ENCODE measurements at places on chromosomes 7 and 10. TPM values are rescaled to one million over a fixed set of nuclear protein-coding genes. Genes with fewer than 3 reads are reported as not detected.

GRCh38 chr7:45367026-45367425, 207.1 kb upstream of the ADCY1 start:
- no peak overlapping the region for H3K27ac ChIP-seq
- no peak for DNase-seq
- no peak overlapping the region for H3K4me3 ChIP-seq

DNA sequence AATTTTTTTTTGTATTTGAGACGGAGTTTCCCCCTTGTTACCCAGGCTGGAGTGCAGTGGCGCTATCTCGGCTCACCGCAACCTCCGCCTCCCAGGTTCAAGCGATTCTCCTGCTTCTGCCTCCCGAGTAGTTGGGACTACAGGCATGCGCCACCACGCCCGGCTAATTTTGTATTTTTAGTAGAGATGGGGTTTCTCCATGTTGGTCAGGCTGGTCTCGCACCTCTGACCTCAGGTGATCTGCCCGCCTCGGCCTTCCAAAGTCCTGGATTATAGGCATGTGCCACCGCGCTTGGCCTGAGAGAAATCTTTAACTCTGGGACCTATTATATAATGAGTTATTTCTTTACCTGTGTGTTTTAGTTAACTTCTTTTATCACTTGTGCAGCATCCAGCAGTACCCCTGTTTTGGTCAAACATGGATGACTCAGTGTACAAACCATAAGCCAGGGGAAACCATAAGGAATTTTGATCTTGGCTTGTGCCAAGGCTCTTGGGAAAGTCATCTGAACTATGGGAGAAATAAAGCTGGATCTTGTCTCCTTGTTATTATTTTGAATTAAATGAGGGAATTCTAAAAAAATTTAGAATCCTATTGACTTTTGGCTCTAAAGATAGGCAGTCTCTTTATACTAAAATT, 23.6 kb upstream of the ZRANB1 start:
- H3K4me1 ChIP-seq: peaks cover 43% of the 10 kb centered on the region
- H3K4me3 ChIP-seq: peak overlapping the region; percentile 80
- H3K36me3 ChIP-seq: peaks cover 8% of the 10 kb centered on the region
- peak overlapping the region; percentile 94 for H3K27ac ChIP-seq
- DNase-seq: no peak

DNA sequence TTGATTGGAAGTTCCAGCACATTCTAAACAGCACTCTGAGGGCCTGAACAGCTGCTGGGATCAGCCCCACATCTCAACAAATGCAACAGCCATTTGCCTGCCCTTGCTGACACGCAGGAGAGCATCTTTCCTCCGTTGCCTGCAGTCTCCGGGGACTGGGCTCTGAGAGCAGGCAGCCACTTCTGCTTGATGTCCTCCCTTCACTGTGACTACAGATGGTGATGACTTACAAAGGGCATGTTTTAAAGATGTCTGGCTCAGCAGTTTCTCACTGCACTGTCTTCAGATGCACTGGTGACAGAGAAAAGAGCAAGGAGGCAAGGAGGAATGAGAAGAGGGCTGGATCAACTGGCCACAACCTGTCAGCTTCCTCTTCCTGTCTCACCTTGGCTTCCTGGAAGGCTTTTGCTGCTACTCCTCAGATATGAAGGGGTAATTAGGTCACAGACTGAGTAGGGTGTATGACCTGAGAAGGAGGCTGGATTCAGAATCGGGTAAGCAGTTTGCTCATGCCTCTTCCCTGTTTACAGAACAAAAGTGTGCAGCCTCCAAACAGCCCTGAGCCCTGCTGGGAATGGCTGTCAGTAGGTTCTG, 143.5 kb upstream of the GHITM start:
- no peaks in the 10 kb centered on the region for H3K4me1 ChIP-seq
- no peak for DNase-seq
- H3K4me3 ChIP-seq: no peak overlapping the region
- H3K27ac ChIP-seq: no peak overlapping the region
- no peaks in the 10 kb centered on the region for H3K27me3 ChIP-seq

DNA sequence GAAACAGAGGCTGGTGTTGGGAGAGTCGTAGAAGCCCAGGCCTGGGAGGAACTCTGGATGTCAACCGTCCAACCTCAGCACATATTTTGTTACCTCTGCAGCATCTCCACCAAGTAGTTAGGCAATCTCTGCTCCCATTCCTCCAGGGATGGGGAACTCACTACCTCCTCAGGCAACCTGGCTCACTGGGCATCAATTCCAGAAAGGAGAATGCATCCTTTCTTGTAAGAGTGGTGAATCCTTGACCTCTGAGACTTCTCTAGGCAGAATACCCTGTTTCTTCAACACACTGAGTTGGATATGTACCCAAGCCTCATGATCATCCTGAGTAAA, 136.7 kb upstream of the ZMIZ1 start:
- no peaks in the 10 kb centered on the region for H3K36me3 ChIP-seq
- peak overlapping the region; percentile 62 for H3K27ac ChIP-seq

DNA sequence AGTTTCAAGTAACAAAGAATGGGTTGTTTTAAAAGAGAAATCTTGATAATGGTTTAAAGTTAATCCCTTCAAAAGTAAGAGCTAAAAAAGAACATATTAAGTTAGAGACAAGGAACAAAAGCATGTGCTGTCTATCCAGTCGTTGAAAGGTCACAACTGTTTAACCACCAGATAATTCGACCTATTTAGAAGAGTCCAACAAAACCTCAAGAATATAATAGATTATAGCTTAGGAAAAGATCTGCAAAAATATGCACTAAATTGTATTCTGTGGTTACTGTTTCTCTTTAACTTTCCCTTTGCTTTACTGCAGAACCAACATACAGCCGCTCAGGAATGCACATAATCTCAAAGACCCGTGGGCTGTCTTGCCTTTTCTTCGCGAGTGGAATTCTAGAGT, 74.9 kb downstream of the PCGF5 start:
- peaks cover 4% of the 10 kb centered on the region for H3K27me3 ChIP-seq
- H3K4me1 ChIP-seq: no peaks in the 10 kb centered on the region
- no peaks in the 10 kb centered on the region for H3K36me3 ChIP-seq
- no peak overlapping the region for H3K4me3 ChIP-seq
- DNase-seq: no peak
- H3K27ac ChIP-seq: no peak overlapping the region

- peaks cover 9% of the 10 kb centered on the region for H3K27me3 ChIP-seq
- no peak overlapping the region for H3K4me3 ChIP-seq
- no peak overlapping the region for H3K27ac ChIP-seq
- no peak for DNase-seq
- no peaks in the 10 kb centered on the region for H3K36me3 ChIP-seq
Observed at GRCh38 chr7:22351329-22351692, 5.6 kb downstream of the RAPGEF5 start.

GRCh38 chr10:2927958-2928840, 139.1 kb upstream of the PFKP start:
- no peaks in the 10 kb centered on the region for H3K36me3 ChIP-seq
- peaks cover 27% of the 10 kb centered on the region for H3K27me3 ChIP-seq
- DNase-seq: peak; percentile 66
- no peaks in the 10 kb centered on the region for H3K4me1 ChIP-seq
- no peak overlapping the region for H3K4me3 ChIP-seq

- no peaks in the 10 kb centered on the region for H3K4me1 ChIP-seq
- DNase-seq: no peak
- peak overlapping the region; percentile 74 for H3K27ac ChIP-seq
- H3K36me3 ChIP-seq: no peaks in the 10 kb centered on the region
- H3K4me3 ChIP-seq: no peak overlapping the region
Observed at GRCh38 chr7:57344957-57345356, 105.0 kb upstream of the ZNF716 start.

- no peaks in the 10 kb centered on the region for H3K4me1 ChIP-seq
- no peak overlapping the region for H3K27ac ChIP-seq
- H3K4me3 ChIP-seq: no peak overlapping the region
- peaks cover 11% of the 10 kb centered on the region for H3K27me3 ChIP-seq
Observed at GRCh38 chr7:156156734-156157408, 344.6 kb upstream of the SHH start.

DNA sequence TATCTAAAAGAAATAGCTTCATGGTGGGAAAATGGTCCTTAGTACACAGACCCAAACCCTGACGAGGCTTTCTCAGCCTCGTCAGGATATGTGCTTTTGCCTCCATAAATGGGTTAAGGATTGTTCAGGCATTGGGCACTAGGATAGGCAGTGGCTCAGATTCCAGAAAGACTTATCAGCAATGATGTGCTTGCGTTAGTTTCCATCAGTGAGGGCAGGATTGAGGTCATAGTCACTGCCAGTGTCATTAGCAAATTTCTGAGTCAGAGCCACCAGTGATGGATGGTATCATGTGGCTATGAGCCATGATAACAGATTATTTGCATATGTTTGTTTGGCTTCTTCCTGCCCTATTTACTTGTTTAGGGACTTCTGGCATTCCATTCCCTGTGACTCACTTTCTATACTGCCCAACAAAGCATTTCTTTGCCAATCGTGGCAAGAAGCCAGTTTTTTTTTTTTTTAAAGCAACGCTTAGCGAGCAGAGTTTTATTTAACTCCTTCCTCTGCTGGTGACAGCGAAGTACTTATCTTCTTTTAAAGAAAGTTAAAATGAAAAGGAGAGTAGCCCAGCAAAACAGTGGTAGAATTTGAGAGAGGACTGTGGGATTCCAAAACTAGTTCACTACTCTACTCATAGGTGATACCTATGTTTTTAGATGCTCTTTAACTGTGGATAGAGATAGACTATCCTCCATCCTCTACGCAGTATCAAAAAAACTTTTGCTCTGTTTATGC, 44.4 kb downstream of the MYPN start:
- H3K27ac ChIP-seq: peak overlapping the region; percentile 92
- peak overlapping the region; percentile 5 for H3K4me3 ChIP-seq
- peaks cover 25% of the 10 kb centered on the region for H3K4me1 ChIP-seq
- peaks cover 13% of the 10 kb centered on the region for H3K36me3 ChIP-seq
- H3K27me3 ChIP-seq: no peaks in the 10 kb centered on the region
- no peak for DNase-seq

- H3K27me3 ChIP-seq: no peaks in the 10 kb centered on the region
- H3K4me1 ChIP-seq: no peaks in the 10 kb centered on the region
- no peak for DNase-seq
- H3K36me3 ChIP-seq: no peaks in the 10 kb centered on the region
Observed at GRCh38 chr10:99859585-99859984, 77.1 kb downstream of the ABCC2 start.

DNA sequence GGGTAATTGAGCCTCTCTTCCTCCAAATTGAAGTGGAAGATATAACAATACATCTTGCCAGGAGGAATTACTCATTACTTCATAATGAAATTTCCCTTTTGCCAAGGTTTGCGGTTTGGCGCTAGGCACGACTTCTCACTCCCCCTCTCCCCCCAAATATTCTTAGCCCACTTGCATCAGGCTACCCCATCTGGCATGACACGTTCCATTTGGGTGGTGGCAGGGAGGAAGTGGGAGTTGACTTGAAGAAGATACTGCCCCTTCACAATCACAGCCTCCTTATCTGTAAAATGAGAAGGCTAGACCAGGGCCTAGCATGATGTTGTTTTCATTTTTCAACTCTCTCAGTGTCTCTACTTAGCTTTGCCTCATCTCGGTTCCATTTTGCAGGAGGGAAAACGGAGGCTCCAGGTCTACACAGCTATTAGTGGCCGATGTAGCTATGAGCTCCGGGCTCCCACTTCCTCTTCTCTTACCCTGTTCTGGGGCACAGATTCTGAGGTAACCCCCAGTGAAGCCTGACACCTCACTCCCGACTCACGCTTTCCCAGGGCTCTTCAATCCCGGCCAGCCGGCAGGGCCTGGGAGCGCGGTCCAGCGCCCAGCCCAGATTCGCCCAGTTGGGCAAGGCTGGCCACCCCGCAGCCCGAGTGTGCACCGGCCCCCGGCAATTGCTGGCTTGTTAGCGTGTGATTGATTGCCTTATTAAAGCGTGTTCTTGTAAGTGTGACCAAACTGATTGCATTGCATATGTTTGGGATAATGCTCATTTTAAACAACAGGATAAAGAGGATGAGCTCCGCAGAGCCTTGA, 6.5 kb downstream of the EVX1 start:
- no peaks in the 10 kb centered on the region for H3K36me3 ChIP-seq
- no peaks in the 10 kb centered on the region for H3K4me1 ChIP-seq
- peaks cover 75% of the 10 kb centered on the region for H3K27me3 ChIP-seq

- H3K27ac ChIP-seq: peak overlapping the region; percentile 32
- H3K36me3 ChIP-seq: peaks cover 8% of the 10 kb centered on the region
- H3K27me3 ChIP-seq: no peaks in the 10 kb centered on the region
- DNase-seq: no peak
- peaks cover 11% of the 10 kb centered on the region for H3K4me1 ChIP-seq
Observed at GRCh38 chr7:92058899-92059298, 75.4 kb downstream of the CYP51A1 start.

- H3K27me3 ChIP-seq: no peaks in the 10 kb centered on the region
- H3K4me3 ChIP-seq: no peak overlapping the region
Observed at GRCh38 chr10:59878289-59878688, 28.1 kb downstream of the CCDC6 start.

DNA sequence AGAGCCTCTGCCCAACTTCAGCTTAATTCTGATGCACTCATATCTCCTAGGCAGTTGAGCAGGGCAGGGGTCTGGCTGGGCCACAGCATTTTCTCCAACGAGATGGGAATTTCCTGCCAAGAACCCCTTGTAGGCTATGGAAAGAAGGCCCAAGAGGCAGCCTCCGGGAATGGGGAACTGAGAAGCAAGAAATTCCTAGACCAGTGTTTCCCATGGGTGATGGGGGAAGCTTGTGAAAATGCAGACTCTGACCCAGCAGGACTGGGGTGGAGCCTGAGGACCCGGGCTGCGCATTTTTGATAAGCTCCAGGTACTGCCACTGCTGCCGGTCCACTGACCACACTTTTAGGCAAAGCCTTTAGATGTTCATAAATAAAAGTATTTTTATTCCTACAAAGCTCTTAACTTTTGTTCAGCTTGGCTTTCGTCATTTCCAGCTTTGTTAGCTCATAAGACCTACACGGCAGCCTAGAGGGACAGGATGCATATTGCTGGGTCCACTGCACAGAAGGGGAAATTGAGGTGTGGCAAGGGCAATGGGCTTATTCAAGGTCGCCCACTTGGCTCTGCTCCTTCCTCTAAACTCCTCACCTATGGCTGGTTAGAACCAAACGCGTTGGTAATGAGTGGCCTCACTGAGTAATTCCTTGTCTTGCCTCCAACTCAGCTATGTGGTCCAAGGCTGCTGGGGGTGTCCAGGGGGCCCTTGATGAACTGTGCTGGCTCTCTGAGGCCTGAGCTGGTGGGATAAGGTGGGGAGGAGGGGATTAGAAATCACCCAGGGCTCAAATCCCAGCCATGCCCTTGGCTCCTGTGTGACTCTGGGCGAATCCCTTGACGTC, 29.5 kb downstream of the ZCCHC24 start:
- no peaks in the 10 kb centered on the region for H3K27me3 ChIP-seq
- H3K27ac ChIP-seq: no peak overlapping the region
- peaks cover 19% of the 10 kb centered on the region for H3K36me3 ChIP-seq
- H3K4me3 ChIP-seq: no peak overlapping the region
- DNase-seq: peak; percentile 3
- H3K4me1 ChIP-seq: peaks cover 47% of the 10 kb centered on the region

CROT gene
- 6.8 TPM for total RNA-seq

CALY gene
- total RNA-seq: not detected

CHRM2 gene
- total RNA-seq: 124 TPM

PTN gene
- total RNA-seq: 23.2 TPM

Measured in heart left ventricle (tissue), 16 donors.